ENCODE measurements at places on chromosomes 5 and 9.
A peak's percentile ranks its signal among the peaks of the same experiment; 100 is the strongest.

DNA sequence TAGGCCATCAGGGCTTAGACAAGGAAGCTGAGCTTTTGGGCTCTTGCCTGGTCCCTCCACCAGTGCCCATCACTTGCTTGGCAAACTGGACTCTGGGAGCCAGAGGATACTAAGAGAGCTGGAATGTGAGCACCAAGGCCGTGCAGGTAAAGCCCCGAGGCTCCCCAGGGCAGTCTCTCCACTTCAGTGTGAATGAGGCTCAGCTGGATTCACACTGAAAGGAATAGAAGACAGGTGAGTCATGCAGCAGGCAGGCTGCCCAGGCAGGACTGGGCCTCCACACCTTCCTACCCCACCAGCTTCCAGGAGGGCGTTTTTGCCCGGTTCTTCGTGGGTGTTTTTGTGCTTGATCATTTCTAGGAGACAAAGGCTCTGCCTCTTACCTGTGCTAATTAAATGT lies 7.3 kb upstream of the CTSV start:
- DNase-seq: no peak

DNA sequence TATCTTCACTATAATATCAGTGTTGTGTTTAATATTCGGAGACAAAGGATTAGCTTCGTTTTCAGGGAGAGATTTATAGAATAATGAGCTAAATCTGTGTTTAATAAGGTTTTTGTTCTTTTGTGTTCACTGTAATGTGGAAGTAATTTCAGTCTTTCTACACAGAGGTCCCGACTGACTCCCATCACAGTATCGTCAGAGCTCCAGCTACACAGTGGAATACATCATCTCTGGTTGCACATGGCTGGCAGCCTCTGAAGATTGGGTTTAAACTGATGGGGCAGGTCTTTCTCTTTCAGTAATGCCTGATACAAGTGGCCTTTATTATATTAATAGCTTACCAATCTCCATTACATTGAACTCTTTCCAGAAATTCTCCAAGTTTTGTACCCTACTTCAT lies 736.7 kb upstream of the RIOK2 start:
- no peak for DNase-seq

DNA sequence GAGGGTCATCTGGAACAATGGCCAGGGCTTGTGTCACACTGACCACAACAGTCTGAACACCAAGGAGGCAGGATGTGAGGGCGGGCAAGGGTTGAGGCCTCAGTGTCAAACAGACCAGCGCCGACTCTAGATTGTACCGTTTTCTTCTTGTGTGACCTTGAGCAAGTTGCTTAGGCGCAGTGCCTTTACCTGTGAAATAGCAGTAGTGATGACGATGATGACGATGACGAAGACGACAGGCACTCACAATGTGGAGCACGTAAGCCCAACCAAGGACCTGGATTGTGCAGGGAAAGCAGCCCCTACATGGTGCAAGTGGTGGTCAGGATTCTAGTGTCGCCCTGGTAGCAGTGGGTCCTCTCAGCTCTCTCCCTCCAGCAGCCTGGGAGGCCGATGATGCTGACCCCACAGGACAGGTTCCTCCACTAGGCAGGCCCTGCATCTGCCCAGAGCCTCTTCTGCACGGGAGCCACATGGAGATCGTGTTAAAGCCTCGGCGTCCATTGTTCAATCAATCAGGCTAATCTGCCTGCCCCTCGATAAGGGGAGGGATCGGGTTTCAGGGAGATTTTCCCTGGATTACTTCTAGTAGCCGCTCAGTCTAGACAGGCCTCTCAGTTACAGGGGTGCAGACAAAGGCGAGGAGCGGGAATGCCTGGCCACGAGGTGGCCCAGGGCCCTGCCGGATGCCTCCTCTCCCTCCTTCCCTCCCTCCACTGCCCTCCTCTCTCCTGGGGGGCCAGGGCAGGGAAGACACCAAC lies 91.7 kb downstream of the MACROH2A1 start:
- no peak for DNase-seq

GRCh38 chr5:143262393-143263174 lies 140.9 kb downstream of the NR3C1 start:
- no peak for DNase-seq

GRCh38 chr5:96187309-96188027 lies 225.8 kb upstream of the ELL2 start:
- DNase-seq: no peak

- no peak for DNase-seq
Measured at GRCh38 chr9:128550226-128550625, 2.2 kb upstream of the SPTAN1 start.

GRCh38 chr5:159402311-159402710 lies 72.0 kb upstream of the IL12B start:
- DNase-seq: no peak

GRCh38 chr5:167639273-167639672 lies 652.2 kb upstream of the WWC1 start:
- DNase-seq: no peak

DNA sequence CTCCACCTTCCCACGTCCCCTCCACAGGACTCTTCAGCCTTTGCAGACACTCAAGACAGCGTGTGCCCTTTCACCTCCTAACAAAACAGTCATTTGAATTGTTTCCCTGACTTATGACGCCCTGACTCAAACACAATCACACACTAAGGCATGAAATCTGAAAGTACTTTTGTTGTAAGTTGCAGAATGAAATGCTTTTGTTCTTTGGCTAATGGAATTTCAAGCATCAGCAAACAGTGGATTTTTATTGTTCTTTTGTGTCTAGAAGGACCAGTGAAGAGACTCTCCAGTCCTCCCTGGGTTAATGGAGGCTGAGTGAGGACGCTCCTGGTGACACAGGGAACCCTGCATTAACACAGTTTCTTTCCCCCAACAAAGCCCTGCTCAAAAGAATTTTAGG lies 380.1 kb downstream of the CTNND2 start:
- no peak for DNase-seq

- no peak for DNase-seq
Measured at GRCh38 chr5:139457653-139458306, 4.8 kb downstream of the ECSCR start.

DNA sequence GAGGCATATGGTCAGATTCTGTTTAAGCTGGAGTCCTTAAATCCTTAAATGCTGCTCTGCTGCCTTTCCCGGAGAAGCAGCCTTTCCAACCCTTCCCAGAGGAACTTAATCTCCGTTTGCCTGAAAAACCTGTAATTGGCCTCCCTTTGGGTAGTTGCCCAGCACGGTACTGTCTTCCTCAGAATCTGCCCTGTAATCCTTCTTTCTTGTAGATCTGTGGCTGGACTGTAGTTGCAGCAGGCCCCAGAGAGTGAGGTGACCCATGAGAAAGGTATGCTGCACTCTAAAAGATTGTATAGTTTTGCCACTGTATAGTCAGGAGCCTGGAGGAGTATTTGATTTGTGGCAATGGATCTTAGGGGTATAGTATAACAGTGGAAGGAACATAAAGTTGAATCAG lies 11.7 kb downstream of the SPIN1 start:
- DNase-seq: no peak

GRCh38 chr5:72369711-72370110 lies 49.5 kb downstream of the PTCD2 start:
- DNase-seq: no peak

DNA sequence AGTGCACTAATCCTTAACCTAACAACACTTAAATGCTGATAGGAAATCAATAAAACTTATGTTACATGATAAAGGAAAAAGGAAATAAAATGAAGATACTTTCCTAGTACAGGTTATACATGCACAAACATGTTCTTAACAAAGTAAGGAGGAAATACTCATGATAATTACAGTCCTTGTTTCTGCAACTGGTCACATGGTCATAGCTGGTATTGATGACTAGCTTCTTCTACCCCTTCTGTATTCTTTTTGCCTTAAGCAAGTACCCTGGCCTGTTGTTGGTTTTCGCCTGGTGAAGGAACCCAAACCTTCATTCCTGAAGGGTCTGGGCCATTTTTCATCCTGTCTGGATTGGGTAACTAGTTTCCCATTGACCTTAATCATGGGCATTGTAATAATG lies 93.7 kb upstream of the FBN2 start:
- no peak for DNase-seq

GRCh38 chr9:27528076-27528885 lies 1.3 kb downstream of the MOB3B start:
- DNase-seq: peak; percentile 92

GRCh38 chr9:124778575-124779367 lies 1.8 kb downstream of the OLFML2A start:
- DNase-seq: peak; percentile 29

GRCh38 chr5:98557916-98558315 lies 215.5 kb upstream of the RGMB start:
- no peak for DNase-seq

GRCh38 chr5:175059687-175060211 lies 335.4 kb downstream of the MSX2 start:
- no peak for DNase-seq

DNA sequence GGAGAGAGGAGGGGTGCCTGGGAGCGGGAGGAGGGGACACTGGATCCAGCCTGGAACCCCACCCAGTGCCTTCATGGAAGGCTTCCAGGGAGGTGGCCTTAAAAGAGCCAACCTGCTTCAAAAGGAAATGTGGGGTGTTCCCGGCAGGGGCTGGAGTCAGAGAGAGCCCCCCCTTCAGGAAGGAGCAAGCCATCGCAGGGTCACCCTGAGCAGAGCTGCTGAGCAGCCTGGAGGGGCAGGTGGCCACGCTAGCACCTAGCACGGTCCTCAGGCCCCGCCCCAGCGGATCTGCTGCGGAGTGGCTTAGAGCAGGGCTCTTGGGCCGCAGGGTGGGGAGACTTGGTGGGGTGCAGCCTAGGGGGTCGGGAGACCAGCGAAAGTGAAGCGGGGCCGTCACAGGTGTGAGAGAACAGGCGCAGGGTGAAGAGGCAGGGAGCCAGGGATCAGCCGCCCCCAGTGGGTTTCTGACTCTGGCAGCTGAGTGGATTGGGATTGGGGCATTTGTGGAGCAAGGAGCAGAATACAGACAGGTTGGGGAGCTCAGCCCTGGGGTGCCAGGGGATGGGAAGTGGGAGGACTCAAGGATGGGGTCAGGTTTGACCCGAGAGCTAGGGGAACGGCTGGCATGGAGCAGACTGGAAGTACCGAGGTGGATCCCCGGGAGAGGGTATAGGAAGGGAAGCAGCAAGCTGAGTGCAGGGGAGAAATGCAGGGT lies 1.5 kb downstream of the LCN2 start:
- peak; percentile 59 for DNase-seq

- DNase-seq: no peak
Measured at GRCh38 chr9:32558408-32558934, 6.1 kb upstream of the TOPORS start.

GRCh38 chr5:67648201-67648671 lies 451.6 kb upstream of the CD180 start:
- DNase-seq: peak; percentile 84

DNA sequence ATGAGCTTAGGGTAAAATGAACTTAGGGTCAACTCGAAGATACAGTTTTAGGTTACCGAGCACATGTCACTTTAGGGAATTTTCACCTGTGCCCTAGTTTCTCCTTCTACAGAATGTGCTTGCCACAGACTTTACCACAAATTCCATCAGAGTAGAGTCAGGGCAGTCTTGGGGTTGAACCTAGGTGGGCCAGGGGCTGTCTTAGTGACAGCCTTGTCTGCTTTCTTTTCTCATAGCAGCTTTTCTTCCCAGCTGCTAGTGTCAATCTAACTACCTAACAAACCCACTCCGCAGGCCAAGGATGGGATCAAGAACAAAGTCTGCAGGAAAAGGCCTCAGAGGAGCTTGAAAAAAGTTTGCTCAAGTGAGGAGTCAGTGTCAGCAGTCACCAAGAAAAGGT lies 458.1 kb upstream of the CDH18 start:
- DNase-seq: no peak

DNA sequence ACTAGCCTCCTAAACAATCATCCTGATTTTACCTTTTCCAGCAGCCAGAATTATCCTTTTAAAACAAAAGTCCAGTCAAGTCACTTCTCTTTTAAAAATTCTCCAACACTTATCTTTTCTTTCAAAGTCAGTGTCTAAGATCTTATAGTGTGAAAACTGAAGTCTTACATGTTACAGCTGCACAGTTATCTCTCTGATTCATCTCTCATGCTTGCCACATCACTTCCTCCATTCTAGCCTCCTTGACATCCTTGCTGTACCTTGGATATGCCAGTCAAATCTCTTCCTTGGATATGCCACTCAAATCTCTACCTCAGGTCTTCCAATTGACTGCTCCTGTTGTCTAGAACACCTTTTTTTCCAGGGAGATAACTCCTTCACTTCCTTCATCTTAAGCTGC lies 361.7 kb upstream of the FTMT start:
- DNase-seq: no peak

GRCh38 chr5:55143624-55144023 lies 16.3 kb upstream of the GPX8 start:
- DNase-seq: no peak

- no peak for DNase-seq
Measured at GRCh38 chr5:169906745-169907649, 73.3 kb downstream of the INSYN2B start.

DNA sequence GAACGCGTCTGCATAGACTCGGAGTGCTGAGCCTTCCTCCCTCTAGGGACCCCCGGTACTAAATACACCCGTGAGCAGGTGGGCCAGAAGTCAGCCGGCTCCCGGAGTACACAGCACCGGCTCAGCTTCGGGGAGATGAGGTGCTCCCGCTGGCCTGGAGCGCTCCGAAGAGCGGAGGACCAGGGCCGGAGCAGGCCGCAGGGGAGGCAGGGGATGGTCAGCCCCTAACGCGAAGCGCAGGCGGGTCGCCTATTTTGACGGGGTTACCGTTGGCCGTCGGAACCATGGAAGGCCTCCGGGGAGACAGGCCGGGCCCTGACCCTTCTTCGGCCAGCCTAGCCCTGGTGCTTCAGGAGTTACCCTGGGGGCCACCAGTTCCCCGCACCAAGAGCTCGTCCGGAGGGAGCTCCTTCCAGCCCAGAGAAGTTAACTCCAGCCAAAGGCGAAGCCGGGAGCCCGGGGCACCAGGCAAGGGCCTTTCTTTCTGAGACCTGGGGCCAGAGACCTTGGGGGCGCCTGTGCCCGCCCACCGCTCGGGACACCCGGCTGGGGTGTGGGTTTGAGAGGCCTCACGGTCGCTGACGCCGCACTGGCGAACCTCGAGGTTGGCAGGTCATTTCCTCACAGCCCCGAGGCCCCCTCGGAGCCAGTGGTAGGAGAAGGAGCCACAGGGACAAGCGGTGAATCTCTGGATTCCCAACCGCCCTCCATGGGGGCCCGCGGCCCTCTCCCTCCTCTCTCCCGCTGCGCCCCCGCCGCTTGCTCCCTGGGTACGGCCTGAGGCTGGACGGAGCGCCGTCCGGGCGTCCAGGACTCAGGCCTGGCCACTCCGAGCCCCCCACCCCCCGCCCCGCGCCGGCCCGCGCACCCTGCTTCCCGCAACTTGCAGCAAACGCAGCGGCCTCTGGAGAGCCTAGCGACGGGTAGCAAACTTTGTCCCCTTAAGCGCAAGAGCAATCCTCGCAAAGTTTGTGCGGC lies 3.4 kb upstream of the IRX4 start:
- no peak for DNase-seq

- DNase-seq: no peak
Measured at GRCh38 chr5:149210968-149211490, 60.6 kb upstream of the AFAP1L1 start.

GRCh38 chr9:35609001-35609819 lies 4.1 kb downstream of the TESK1 start:
- DNase-seq: no peak

GRCh38 chr5:113692466-113692865 lies 179.0 kb downstream of the YTHDC2 start:
- DNase-seq: no peak

- no peak for DNase-seq
Measured at GRCh38 chr5:149809931-149810691, 80.0 kb downstream of the PPARGC1B start.

- DNase-seq: no peak
Measured at GRCh38 chr5:52898961-52899680, 90.0 kb upstream of the ITGA2 start.

GRCh38 chr5:55347786-55348185 lies 40.0 kb downstream of the MTREX start:
- no peak for DNase-seq

- no peak for DNase-seq
Measured at GRCh38 chr9:5642170-5642569, 13.3 kb downstream of the RIC1 start.
